ENCODE measurements at places on chromosomes 5 and 9.

DNA sequence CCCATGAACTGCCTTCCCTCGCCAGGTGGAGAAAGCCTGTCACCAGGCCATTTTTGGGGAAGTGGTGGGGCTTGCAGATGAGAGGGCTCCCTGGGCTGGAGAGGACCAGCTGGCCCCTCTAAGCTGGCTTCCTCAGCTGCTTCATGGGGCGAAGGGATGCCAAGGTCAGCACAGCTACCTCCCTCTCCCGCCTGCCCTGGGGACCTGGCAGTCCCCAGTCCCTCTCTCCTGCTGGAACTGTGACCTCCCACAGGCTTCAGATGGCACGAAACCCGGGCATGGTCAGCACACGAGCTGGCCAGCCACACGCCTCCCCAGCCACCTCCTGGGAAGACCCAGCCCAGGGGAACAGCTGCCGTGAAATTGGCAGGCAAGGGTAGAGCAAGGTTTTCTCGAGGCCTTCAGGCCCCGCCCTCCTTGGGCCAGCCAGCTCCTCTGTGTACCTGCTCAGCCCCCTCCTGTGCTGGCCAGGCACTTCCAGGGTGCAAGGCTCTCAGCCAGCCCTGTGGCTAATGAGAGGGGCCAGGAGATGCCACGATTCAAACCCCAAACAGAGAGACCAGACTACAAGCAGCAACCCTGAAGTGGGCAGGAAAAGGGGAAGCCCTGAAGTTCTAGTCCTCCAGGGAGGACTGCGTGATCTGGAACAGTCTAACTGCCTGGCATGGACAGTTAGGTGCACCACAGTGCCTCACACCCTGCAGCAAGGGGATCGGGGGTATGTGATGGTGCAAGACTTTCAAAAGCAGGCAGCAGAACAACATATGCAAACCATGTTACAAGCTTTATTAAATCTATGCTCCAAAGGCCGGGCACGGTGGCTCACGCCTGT, 12.9 kb downstream of the PLPP7 start:
- DNase-seq = no peak

- DNase-seq = no peak
Observed at GRCh38 chr5:124512236-124512635, 234.2 kb downstream of the ZNF608 start.

GRCh38 chr9:35225677-35226076, 63.9 kb downstream of the UNC13B start:
- no peak for DNase-seq

DNA sequence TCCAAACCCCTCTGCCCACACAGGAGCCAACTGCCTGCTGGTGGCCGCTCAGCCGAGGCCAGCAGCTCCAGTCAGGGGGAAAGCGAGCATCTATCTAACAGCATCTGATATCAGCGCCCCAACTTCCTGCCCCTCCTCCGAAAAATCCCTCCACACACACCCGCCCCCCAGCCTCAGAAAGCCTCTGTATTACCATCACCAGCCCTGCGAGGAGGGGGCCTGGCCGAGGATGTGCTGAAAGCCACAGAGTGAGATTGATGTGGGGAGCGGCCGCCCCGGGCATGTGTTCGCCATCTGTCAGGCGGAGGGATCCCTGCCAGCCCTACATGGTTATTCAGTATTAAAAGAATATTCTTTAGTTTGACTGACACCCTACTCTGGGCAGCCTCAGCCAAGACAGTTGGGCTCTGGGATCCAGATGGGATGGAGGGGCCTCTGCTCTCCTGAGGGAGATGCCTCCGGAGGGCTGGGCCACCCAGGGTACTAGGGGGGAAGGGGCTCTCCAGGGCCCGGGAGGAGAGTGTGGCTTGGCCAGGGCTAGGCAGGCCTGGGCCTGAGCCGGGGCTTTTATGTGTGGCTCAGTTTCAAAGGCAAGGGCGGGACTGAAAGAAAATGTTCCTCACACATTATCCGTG, 98.0 kb downstream of the HSD17B3 start:
- no peak for DNase-seq

Data from spleen (tissue), 13 donors.